GM12878 (cell line): ENCODE measurements at places on chromosomes 11 and 22. TPM values are rescaled to one million over a fixed set of nuclear protein-coding genes. Genes with fewer than 3 reads are reported as not detected.

DNA sequence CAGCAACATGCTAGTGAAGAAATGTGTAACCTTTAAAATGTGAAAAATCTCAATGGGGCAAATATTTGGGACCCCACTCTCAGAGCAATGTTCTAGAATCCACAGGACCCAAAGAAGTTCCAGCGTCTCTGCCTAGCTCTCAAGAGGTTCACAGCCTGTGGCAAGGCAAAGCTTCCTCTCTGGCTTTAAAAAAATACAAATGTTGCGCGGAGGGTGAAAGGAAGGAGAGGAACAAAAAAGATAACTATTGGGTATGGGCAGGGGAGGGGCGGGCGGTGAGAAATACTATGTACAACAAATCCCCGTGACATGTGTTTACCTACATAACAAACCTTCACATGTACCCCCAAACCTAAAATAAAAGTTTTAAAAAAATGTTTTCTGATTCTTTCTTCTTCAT, 53.6 kb downstream of the PITPNB start:
- no peak for DNase-seq

GRCh38 chr11:116373104-116373944, 399.5 kb downstream of the BUD13 start:
- no peak for DNase-seq

- DNase-seq = no peak
Measured at GRCh38 chr11:94150704-94151685, 22.4 kb downstream of the PANX1 start.

DNA sequence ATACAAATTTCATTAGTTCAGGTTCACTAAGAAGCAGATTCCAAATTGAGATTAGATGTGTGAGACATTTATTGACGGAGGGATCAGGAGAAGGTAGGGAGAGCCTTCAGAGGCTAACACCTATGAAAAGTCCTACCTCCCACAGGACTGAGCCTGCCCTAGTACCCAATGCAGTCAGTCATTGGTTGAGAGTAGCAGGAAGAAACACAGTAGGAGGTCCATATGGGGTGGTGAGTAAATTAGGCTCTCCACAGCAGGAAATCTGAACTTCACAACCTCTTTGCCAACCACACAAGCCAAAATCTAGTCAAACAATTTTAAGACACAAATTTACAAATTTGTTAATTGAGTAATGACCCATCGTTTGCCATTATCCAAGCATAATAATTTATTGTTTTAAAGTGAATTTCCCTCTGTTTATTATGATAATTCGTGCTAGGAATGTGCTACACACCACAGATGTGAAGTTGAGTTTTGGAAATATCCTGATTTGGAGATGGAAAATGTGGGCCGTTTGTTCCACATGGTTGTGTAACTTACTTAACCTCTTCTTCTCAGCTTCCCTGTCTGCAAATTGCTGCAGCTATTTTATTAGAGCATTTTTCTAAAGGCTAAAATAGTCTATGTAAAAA, 542.1 kb downstream of the ETS1 start:
- no peak for DNase-seq

DNA sequence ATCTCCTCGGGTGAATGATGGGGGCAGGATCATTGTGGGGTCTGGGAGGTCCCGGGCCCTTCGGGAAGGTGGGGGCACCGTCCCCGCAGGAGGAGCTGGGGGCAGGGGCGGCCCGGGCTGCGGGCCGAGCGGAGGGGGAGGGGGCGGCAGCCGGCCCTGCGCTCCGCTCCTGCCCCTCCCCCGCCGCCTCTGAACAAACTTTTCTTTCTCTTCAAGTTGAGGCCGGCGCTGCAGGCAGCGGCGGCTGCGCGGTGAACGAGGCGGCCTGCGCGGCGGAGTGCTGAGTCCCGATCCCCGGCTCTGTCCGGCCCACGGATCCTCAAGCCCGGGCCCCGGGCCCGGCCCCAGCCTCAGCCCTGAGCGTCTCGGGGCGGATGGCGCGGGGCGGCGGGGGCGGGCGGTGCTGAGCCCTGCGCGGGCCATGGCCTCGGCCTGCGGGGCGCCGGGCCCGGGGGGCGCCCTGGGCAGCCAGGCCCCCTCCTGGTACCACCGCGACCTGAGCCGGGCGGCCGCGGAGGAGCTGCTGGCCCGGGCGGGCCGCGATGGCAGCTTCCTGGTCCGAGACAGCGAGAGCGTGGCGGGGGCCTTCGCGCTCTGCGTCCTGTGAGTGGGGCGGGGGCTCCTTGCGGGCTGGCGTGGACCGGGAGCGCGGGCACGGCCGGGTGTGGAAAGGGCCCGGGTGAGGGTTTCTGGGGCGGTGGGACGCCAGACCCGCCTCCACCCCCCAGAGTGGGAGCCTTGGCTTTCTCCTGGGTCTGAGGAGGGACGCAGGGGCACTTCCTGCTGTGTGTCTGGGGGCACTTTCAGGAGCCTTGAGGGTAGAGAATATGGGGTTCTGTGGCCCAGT, at the start of gene INPPL1:
Gene INPPL1 (plus strand): TSS at position 204 of the 847 bp plus-strand sequence. CDS start 218 bp downstream, at position 422.
- DNase-seq = no peak

DNA sequence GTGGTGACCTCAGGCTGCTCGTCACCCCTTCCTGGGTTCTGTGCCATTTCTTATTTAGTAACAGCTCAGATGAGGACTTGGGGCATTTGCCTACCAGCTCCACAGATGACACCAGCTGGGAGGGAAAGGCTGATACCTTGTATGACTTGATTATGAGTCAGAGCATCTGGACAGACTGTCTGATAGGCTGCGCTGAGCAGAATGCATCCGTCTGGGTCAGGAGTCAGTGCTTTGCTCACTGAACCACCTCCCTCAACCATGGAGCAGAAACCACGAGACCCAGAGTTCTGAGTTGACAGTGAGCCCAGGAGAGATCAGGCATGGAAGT, 6.8 kb downstream of the ST14 start:
- DNase-seq = no peak

DNA sequence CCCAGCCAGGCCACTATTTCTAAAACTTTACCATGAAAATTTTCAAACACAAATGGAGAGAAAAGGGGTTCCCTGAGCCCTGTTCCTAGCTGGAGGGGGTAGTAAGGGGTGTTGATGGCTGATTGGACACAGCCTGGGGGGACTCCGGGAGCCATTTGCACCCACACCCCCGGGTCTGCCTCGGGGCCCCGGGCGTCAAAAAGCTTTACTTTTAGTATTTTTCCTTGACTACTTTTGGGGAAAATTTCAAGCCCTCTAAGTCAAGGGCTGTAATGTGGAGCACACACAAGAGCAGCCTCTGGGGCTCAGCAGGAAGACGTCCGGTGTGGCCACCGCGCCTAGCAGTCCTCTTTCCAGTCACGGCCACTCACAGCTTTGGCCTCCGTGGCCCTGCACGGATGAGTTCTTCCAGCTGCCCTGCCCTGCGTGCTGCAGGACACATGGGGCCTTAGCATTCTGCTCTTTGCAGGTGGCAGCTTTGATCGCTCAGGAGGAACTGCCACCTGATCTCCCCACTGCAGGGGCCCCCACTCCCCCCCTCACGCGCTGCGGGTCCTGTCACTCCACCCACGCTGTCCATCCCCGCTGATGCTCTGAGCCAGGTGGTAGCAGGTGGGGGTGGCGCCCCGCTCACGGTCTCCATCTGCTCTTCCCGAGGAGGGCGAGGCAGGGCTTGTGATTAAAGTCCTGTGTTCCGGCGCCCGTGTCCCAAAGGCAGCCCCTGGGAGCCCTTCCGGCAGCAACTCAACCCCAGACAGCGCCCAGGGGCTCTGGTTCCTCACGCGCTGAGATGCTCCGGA, 14.4 kb downstream of the RNH1 start:
- DNase-seq = no peak

GRCh38 chr11:73415854-73416615, 39.8 kb downstream of the RELT start:
- no peak for DNase-seq

DNA sequence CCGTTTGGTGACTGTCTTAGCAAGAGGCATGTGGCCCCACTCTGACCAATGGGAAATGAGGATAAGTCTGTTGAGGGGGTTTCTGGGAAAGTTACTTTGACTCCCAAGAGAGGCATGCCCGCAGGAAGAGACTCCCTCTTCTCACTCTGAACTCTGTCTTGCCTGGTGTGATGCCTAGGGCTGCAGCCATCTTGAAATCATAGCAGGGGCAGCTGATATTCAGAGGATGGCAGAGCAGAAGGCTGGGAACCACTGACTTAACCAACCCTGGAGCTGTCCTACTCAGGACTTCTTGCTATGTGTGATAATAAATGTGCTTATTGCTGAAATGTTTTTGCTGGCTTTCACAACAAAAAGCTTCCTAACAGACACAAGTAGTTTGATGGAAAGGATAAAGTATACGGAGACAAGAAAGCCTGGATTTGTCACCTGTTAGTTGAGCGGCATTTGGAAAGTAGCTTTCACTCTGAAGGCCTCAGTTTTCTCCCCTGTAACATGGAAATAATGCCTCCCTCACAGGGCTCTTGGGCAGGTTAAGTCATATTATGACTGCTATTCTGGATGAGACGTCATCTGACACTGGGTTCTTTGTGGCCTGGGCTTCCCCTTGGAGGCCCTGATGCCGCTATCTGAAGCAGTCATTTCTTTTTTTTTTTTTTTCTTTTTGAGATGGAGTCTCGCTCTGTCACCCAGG, 128.5 kb downstream of the CEP164 start:
- peak; percentile 71 for DNase-seq

DNA sequence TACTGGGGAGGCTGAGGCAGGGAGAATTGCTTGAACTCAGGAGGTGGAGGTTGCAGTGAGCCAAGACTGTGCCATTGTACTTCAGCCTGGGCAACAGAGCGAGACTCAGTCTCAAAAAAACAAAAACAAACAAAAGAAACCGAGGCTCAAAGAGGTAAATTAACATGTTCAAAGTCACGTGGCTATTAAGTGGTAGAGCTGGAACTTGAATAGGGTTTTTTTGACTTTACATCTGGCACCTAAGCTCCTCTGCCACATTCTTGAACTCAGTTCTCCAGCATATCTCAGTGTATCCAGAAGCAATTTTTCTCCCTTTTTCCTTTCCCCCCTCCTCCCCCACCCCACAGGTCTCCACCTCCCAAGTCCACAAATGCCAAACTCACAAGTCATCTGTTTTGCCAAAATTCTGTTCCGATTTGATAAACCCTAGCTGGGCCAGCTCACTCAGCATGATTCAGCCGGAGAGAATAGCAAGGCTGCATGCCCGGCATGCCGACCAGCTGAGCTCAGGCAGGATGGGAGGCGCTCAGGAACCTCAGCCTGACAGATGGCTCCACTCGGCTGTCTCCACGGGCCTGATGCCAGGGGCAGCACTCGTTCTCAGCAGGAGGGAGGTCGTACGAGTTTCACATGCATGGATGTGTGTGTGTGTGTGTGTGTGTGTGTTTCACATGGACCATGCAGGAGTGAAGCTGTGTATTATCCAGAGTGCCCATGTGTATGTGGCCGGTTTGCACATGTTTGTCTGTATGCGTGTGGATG, 63.2 kb upstream of the RRAS2 start:
- no peak for DNase-seq

DNA sequence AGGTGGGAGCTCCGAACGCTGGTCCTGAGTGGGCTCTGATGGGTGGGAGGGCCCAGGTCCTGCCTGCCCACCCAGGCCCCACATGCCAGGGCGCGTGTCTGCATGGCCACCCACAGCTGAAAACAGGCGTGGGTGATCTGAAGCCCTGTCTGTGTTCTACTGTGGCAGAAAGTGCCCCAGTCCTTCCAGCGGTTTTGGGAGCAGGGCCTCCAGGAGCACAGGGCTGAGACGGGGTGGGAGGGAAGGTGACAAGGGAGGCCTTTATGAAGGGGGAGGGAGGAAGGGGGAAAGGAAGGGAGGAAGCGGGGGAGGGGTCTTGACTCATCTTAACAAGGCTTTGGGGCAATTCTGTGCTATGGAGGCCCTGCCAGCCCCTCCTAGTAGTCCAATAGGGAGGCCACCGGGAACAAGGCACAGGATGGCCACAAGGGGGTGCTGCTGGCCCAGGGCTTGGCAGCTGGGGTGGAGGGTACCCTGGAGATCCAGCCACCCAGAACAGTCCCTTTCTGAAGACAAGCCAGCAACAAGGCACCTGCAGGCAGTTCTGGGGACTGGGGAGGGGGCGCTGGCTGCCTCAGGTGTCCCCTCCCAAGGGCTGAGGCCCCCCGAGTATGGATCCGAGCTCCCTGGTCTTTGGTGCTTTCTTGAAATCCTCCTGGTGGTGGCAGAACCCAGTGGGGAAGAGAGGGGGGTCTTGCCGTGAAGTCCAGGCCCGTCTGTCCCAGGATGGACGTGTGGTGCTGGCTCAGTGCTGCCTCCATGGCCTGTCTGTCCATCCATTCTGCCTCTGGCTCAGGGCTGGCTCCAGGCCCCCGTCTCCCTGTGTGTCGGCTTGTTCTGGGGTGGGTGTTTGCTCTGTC, 6.3 kb upstream of the FADS3 start:
- DNase-seq = no peak

GRCh38 chr11:46991391-46991790, 54.8 kb downstream of the CSTPP1 start:
- DNase-seq = no peak

DNA sequence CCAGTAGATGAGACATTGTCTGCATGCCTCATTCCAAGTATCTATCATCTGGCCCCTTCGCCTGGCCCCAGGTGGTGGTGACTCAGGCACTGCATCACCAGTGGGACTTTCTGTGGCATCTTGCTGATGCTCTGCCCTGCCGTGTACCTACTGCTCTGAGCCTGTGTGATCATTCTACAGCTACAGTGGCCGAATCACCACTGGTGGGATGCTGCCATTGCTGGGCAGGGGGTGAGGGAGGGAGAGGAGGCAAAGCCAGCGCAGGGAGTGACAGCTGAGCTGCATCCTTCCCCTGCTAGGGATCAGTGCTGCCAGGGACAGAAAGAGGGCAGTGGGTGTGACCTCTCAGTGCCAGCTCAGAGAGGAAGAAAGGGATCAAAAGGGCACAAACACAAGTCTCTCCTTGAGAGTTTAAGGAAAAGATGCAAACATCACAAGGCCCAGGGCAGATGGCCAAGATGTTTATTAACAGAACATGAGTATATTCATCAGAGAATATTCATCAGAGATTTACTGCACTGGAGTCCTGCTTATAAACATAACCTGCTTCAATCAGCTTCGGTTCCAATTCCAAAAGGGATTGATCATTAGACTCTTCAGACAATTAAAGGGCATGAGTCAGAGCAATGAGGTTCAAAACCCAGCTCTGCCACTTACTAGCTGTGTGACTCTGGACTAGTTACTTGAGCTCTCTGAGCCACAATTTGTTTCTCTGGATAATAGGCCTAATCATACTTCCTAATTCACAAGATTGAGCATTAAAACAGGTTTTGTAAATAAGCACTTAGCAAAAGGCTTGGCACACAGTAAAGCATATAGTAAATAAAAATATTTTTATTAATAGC, 109.8 kb downstream of the NAT10 start:
- DNase-seq = no peak

DNA sequence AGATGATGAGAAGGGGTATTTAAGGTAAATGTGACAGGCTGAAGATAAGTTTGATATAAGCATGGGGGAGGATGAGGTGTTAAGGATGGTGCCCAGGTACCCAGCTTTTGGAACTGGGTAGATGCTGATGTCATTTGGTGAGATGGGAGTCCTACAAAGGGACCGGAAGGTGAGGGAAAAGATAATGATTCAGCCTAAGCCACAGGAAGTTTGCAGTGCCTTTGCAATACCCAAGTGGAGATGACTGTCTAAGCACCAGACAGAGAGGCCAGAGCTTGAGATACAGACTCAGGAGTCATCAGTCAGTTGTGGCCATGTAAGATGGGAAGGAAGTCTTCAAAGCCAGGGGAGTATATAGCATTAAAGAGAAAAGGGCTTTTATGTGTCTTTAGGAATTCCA, 30.0 kb upstream of the SMCO4 start:
- no peak for DNase-seq

The SSRP1 gene
- polyA plus RNA-seq = 77.8 and 79.6 TPM in 2 replicates

The LDHAL6A gene
- 0.11 TPM in 1 of 2 replicates, not detected in the other for polyA plus RNA-seq

The GVQW3 gene
- polyA plus RNA-seq = 0.74 and 0.93 TPM in 2 replicates

The KRTAP5-1 gene
- polyA plus RNA-seq = not detected in 2 replicates

The RPUSD4 gene
- polyA plus RNA-seq = 25.7 and 28.8 TPM in 2 replicates

The TMEM41B gene
- 18.4 and 20.4 TPM in 2 replicates for polyA plus RNA-seq

The C11orf52 gene
- polyA plus RNA-seq = not detected in 2 replicates

The KRTAP5-8 gene
- polyA plus RNA-seq = not detected in 2 replicates

The P2RX6 gene
- 0.06 TPM in 1 of 2 replicates, not detected in the other for polyA plus RNA-seq

The TBX1 gene
- polyA plus RNA-seq = not detected in 2 replicates
